ENCODE measurements at places on chromosomes 1 and 21. TPM values are rescaled to one million over a fixed set of nuclear protein-coding genes. Genes with fewer than 3 reads are reported as not detected.

Gene SPRR1B
- polyA plus RNA-seq, result not detected

Gene TLCD4
- 12.7 TPM for polyA plus RNA-seq

Gene GBP5
- polyA plus RNA-seq, result 0.85 TPM

Gene KCNJ15
- 0.16 TPM for polyA plus RNA-seq

Gene CLEC20A
- not detected for polyA plus RNA-seq

Gene G0S2
- 3.8 TPM for polyA plus RNA-seq

Gene KIRREL1
- 25.4 TPM for polyA plus RNA-seq

- no peak for DNase-seq
These were observed 341 bp upstream of the TMEM61 start for GRCh38 chr1:54980046-54980527.

DNA sequence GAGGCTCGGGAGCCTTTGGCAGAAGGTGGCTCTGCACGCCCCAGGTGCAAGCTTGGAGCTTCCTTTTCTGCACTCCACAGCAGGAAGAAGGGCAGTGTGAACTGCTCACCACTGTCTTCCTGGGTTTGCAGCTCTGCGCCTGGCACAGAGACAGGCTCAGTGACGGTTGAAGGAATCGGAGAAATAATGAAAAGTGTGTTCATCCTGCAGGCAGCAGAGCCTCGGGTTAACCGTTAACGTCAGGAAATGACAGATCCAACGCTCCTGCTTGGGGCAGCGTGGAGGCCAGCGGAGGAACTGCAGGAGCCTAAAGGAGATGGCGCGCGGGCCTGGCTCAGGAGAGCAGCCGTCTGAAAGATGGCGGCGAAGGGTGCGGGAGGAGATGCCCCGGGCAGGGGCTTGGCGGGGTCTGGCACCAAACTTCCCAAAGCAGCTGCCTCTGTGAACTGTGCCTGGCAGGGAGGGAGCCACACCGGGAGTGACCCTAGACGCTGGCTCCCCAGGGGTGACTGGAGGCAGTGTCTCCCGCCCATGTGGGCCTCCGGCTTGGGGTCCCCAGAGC, 10.9 kb upstream of the SAMD11 start:
- no peak for DNase-seq

DNA sequence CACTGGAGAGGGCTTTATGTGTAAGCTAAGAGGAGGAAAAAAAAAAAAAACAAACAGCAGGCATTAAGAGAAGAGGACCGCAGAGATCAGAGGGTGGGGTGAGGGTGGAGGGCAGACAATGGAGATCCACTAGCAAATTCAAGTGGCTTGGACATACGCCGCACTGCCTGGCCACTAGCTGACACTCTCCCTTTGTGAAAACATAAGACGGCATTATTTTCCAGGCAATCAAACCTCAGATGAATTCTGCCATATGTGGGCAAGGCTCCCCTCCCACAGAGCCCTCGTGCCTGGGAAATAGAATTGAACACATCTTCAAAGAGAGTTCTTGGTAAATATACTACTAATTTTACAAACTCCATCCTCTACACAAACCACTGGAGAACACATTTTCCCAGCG, 53.6 kb downstream of the ERG start:
- no peak for DNase-seq

GRCh38 chr1:20107796-20108195, 11.5 kb downstream of the PLA2G2D start:
- DNase-seq, result no peak

DNA sequence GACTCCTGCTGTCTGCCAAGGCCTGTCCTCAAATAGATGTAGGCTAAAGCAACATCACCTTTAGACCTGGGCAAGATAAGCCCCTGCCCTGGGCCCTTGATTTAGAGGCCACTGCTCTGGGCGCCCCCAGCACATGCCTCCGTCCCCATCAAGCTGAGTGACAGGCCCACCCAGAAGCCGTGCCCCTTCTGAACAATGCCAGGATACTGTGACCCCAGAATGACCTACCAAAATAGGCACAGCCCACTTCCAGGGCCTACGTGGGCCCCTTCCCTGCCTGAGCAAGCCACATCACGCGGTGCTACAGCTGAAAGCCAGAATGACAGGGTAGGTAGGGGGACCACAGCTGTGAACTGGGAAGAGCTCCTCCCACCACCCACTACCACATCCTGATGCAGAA, 24.7 kb upstream of the BECN2 start:
- DNase-seq, result no peak

GRCh38 chr1:61241973-61242381, 159.6 kb downstream of the NFIA start:
- no peak for DNase-seq

DNA sequence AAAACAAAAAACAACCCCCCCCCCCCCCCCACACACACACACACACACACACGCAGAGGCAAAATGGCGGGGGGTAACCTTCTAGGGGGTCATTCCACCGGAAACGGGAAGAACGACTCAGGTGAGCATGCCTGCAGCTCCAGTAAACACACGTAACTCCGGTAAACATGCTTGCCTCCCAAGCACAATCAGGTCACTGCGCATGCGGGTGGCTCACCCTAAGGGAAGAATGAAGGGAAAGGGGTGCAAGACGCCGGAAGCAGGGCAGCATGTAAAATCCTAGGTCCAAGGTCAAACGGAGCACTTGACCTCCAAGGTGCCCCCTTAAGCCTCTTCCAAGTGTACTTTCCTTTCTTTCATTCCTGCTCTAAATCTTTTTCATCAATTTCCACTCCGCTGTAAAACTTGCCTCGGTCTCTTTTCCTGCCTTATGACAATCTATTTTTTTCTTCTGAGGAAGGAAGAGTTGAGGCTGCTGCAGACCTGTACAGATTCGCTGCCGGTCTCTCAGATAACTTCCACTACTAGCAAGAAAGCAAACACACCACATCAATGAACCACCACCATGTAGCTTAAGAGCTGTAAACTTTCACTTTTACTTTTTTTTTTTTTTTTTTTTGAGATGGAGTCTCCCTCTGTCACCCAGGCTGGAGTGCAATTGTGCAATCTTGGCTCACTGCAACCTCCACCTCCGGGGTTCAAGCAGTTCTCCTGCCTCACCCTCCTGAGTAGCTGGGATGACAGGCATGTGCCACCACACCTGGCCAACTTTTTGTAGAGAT, 21.0 kb upstream of the CBR3 start:
- no peak for DNase-seq

- no peak for DNase-seq
These were observed 981 bp upstream of the KIAA1614 start for GRCh38 chr1:180911640-180912191.

- no peak for DNase-seq
These were observed 58.5 kb upstream of the MORC3 start for GRCh38 chr21:36261459-36261858.
